Progenitor cell of endocrine pancreas (in vitro differentiated cells): ENCODE measurements at places on chromosomes 11 and 22. TPM values are rescaled to one million over a fixed set of nuclear protein-coding genes. Genes with fewer than 3 reads are reported as not detected.

Gene GGTLC2
- total RNA-seq: not detected in 2 replicates

Gene BMAL1
- 7.0 and 8.6 TPM in 2 replicates for total RNA-seq

Gene MCM5
- 84.8 and 92.8 TPM in 2 replicates for total RNA-seq

Gene FSHB
- not detected in 2 replicates for total RNA-seq

Gene TSSK2
- not detected in 2 replicates for total RNA-seq

Gene VSTM5
- total RNA-seq: 0.27 and 0.31 TPM in 2 replicates

Gene EHBP1L1
- total RNA-seq: 13.0 and 15.2 TPM in 2 replicates
